ENCODE measurements at places on chromosomes 2 and 18. TPM values are rescaled to one million over a fixed set of nuclear protein-coding genes. Genes with fewer than 3 reads are reported as not detected.

Gene ALKAL2
- total RNA-seq: not detected

Gene CDKL4
- total RNA-seq: 0.32 TPM

Gene CRYGD
- not detected for total RNA-seq

Gene IHH
- total RNA-seq: not detected

Gene TXNL4A
- 85.1 TPM for total RNA-seq

All from epithelial cell of umbilical artery (primary cell).